ENCODE measurements at places on chromosomes 5 and 9. TPM values are rescaled to one million over a fixed set of nuclear protein-coding genes. Genes with fewer than 3 reads are reported as not detected.

- peak; percentile 83 for DNase-seq
Measured at GRCh38 chr5:72624641-72625236, 117.5 kb upstream of the ZNF366 start.

DNA sequence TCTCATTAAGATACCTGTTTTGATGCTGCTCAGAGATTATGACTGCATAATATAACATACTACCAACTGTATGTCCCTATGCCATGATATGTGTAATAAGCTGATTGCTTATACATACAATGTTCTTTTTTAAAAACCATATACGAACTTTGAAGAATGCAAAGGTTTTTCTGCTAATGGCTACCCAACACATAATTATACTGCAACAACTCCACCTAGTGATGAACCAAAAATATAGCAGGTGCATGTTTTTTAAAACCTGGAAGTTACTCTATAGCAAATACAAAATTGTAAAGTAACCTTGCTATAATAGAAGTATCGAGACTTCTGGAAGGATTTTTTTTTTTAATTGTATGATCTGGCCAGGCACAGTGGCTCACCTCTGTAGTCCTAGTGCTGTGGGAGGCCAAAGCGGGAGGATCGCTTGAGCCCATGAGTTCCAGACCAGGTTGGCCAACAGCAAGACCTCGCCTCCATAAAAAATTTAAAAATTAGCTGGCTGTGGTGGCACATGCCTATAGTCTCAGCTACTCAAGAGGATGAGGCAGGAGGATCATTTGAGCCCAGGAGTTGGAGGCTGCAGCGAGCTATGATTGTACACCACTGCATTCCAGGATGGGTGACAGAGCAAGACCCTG lies 49.1 kb downstream of the HOMER1 start:
- DNase-seq = peak; percentile 87

DNA sequence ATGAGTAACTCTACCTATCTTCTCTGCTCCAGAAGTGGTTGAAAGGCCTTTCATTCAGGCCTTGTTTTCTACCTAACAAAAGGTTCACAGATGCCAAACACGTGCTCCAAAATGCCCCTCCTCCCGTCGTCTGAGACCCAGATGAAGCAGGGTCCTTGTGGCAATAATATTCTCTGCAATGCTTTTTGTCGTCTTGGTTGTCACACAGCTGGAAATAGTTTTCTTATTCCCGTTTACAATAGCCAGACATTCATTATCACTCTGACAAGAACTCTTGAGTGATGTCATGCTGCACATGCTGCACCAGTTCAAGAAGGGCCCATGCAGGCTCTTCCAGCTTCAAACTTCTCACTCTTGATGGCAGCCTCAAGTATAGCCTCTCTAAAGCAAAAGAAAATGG lies 7.8 kb downstream of the LPAR1 start:
- DNase-seq = no peak

GRCh38 chr5:167945542-167946384 lies 345.7 kb upstream of the WWC1 start:
- DNase-seq = no peak

GRCh38 chr5:610011-610743 lies 2.0 kb upstream of the CEP72 start:
- DNase-seq = no peak

GRCh38 chr5:57335092-57335660 lies 147.4 kb downstream of the ACTBL2 start:
- DNase-seq = peak; percentile 70

- DNase-seq = no peak
Measured at GRCh38 chr9:107142430-107142829, 140.6 kb upstream of the RAD23B start.

DNA sequence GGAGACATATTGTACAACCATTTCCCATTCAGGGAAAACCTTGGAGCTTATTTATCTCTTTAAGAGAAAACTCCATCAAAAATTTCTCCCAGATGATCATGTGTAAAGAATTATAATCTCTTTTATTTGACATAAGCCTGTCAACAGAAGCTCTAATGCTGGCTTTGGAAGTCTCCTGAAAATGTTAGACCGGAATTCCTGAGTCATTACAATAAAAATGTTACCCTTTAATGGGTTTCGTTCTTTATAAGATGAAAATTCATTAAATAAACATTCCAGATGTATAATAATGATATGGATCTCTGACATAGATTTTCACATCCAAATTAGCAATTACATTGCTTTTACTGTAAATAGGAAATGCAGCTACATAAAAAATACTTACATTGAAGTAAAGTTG lies 1036.4 kb downstream of the EFNA5 start:
- no peak for DNase-seq

DNA sequence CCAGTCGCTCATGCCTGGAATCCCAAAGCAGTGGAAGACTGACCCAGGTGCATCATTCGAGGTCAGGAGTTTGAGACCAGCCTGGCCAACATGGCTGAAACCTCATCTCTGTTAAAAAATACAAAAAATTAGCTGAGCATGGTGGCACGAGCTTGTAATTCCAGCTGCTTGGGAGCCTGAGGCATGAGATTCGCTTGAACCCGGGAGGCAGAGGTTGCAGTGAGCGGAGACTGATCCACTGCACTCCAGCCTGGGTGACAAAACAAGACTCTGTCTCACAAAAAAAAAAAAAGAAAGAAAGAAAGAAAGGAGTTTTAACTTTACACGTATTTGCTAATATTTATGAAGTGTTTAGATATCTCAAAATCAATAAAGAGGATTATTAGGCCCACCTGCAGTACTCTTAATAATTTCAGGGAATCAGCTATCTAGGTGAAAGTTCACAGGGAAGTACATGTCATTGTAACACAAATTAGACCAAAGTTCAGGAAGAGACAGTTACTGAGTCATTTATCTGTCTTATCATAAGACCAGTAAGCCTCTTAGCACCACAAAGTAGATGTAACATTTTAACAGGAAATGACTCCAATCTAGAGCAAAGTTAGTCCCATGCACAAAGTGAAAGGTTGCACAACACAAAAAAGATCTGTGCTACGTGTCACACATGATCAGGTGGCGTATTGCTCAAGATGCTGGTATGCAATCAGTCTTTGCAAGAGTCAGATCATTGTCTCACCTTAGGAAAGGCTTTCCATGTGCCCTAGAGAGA lies 34.1 kb upstream of the PLIN2 start:
- peak; percentile 89 for DNase-seq

- DNase-seq = no peak
Measured at GRCh38 chr5:5805916-5806315, 383.4 kb downstream of the ICE1 start.

- no peak for DNase-seq
Measured at GRCh38 chr9:121390372-121390771, 20.3 kb upstream of the STOM start.

GRCh38 chr9:136090056-136090735 lies 4.9 kb downstream of the NACC2 start:
- peak; percentile 85 for DNase-seq

GRCh38 chr5:102539562-102539961 lies 40.8 kb upstream of the SLCO6A1 start:
- no peak for DNase-seq

DNA sequence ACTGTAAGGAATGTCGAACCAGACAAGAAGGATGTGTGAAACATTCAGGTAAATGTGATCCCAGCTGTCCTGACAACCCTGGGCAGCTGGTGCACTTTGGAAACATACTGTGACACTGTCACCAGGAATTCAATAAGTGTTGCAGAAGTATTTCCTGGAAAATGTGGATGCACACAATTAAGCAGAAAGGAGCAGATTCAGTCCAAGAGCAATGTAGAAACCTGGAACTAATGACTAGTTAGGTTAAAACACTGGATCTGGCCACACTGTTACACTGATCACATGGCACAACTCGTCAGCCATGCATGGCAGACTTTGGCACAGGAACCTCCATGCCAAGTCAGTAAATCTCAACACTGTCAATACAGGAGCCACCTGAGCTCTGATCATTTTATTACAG lies 109.0 kb downstream of the FAM174A start:
- no peak for DNase-seq

DNA sequence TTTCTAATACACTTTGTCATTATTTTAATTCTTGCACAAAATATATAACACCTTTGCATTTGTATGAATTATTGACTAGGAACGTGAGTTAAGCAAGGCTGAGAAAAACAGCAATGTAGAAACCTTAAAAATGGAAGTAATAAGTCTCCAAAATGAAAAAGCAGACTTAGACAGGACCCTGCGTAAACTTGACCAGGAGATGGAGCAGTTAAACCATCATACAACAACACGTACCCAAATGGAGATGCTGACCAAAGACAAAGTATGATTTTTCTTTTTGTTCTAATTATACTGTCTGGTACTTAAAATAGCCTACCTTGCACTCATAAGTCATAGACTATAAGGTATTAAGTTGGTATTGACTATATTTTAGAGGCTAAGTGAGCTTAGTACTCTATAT lies 34.4 kb downstream of the RAD50 start:
- DNase-seq = no peak

- DNase-seq = peak; percentile 59
Measured at GRCh38 chr5:170634256-170634990, 130.6 kb downstream of the KCNIP1 start.

GRCh38 chr5:36344899-36345298 lies 43.2 kb upstream of the RANBP3L start:
- DNase-seq = no peak

DNA sequence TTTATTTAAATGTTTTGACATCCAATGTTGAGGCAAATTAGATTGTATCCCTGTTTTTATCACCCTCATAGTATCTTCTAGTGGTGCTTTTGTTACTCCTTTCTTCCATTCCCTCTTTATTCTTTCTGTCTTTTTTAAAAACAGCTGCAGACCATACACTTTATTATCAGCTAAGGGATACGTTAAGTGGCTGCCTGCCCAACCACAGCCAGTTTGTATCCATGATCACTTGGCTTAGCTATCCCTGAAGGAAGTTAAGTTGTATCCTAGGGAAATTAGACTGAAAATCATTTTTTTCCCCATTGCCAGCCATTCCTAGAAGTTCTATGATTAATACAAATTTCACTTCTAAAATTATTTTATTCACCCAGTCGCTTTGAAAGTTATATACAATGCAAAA lies 1032.7 kb downstream of the NR2F1-AS1 start:
- DNase-seq = no peak

- DNase-seq = no peak
Measured at GRCh38 chr5:167512111-167512510, 779.3 kb upstream of the WWC1 start.

- DNase-seq = no peak
Measured at GRCh38 chr5:170923910-170924620, 62.2 kb downstream of the RANBP17 start.

- DNase-seq = no peak
Measured at GRCh38 chr5:79261897-79262296, 26.0 kb downstream of the JMY start.

DNA sequence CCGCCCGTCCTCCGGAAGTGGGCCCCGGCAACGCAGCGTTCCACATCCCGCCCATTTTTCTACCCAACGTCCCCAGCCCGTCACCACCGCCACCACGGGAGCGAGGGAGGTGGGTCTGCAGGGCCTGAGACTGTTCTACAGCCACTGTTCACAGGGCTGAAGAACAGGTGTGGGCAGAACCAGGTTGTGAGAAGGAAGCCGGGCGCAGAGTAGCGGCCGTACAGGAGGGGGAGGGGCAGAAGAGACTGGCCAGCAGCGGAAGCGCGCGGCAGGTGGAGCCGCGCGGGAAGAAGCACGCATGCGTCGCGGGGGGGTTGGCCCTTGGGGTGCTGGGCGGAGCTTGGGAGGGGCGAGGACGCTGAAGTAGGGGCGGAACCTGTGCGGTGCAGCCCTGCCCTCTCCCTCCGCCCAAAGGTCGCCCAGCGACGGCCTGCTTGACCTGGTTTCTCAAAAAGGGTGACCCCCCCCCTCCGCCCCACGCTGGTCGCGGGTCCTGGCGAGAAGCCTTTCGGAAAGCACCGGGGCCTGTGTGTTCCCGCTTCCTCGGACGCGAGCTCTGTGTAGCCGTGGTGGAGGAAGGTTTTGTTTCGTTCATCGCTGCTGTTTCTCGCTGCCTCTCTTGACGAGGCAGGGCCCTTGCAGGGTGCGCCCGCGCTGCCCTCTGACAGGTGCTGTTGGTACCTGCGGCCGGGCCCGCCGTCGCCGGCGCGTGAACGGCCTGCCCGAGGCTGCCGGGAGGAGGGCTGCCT lies 7.8 kb upstream of the MGAT1 start:
- DNase-seq = peak; percentile 99

GRCh38 chr5:77942578-77943239 lies 166.6 kb upstream of the TBCA start:
- no peak for DNase-seq

- no peak for DNase-seq
Measured at GRCh38 chr9:72476100-72476499, 45.3 kb upstream of the TMC1 start.

DNA sequence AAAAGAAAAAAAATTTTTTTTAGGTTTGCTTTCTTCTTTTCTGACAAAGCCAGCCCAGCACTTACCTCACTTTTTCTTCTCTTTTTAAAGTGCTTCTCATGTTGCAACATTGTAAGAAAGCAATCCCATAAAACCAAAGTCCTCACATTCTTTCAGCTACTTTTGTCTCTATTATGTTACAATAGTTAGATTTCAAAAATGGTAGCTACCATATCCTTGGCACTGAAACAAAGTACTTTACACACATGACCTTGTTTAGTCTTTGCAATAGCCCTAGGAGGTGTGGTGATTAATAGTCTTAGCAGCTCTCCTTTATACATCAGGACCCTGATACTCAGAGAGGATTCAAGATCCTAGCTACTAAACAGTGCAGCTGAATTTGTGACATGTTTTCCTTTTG lies 23.5 kb upstream of the CARTPT start:
- no peak for DNase-seq

- no peak for DNase-seq
Measured at GRCh38 chr5:32029261-32029660, 144.9 kb downstream of the GOLPH3 start.

DNA sequence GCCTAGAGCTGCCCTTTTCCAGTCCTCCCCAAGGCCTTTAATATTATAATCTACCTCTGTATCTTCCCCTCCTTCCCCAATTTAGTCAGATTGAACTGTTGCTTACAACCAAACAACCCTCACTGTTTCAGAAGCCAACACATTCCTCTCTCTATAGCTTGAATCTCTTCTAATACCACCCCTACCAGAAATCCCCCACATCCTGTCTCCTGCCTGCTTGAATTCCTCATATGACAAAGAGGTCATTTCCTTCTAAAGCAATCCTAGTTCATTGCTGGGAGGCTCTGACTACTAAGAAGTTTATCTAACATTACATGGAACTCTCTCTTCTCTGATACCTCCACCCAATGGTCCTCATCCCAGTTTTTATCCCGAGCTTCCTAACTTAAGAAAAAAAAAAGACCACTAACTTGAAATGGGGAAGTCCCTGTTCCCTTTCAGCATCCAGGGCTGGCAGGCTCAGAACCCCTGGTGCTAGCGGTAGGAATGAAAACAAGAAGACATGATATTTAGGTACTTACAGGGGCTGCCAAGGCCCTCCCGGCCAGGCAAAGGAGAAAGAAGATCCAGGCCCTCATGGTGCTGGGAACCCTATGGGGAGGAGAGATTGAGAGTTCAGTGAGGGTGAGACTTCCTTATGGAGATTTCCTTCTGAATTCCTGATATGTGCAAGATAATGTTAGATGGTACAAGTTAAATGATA lies 11.0 kb downstream of the SPARC start:
- DNase-seq = no peak

The ADGRD2 gene
- not detected for total RNA-seq

The PCDHGA11 gene
- 16.5 TPM for total RNA-seq

The NTRK2 gene
- total RNA-seq = 3.3 TPM

The VLDLR gene
- 10.1 TPM for total RNA-seq

The SELENOP gene
- total RNA-seq = 171 TPM

The PAEP gene
- total RNA-seq = not detected

The IZUMO3 gene
- total RNA-seq = not detected

The PGM5 gene
- 0.36 TPM for total RNA-seq

The ANKRD34B gene
- total RNA-seq = not detected

The WNT8A gene
- not detected for total RNA-seq

The ROPN1L gene
- total RNA-seq = 0.59 TPM

The LRRC19 gene
- under 0.01 TPM for total RNA-seq

The IL33 gene
- total RNA-seq = under 0.01 TPM
